ENCODE measurements at places on chromosomes 5 and 9.
A peak's percentile ranks its signal among the peaks of the same experiment; 100 is the strongest.

- DNase-seq: no peak
Measured at GRCh38 chr5:174222891-174223290, 177.4 kb downstream of the NSG2 start.

GRCh38 chr9:8207596-8207995 is 408.0 kb upstream of the DMAC1 start:
- DNase-seq: no peak

- DNase-seq: peak; percentile 55
Measured at GRCh38 chr5:146745931-146746577, 132.5 kb downstream of the PPP2R2B start.

GRCh38 chr9:89770531-89771174 is 165.8 kb downstream of the GADD45G start:
- DNase-seq: no peak
